ENCODE measurements at places on chromosomes 5 and 9. TPM values are rescaled to one million over a fixed set of nuclear protein-coding genes. Genes with fewer than 3 reads are reported as not detected.

DNA sequence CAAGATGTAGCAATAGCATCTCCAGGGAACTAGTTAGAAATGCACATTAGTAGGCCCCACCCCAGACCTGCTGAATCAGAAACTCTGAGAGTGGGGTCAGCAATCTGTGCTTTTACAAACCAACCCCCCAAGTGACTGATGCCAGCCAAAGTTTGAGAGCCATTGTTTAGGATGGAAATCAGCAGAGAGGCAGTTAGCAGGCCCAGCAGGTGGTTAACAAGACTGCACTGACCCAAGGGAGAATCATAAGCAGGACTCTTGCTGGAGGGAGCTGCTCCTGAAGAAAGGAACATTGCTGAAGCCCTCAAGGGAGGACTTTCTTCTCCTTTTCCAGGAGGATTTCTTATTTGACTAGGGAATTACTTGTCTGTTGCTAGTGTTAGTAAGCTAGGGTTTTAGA lies 74.2 kb upstream of the SLC12A2 start:
- no peaks in the 10 kb centered on the region for H3K27me3 ChIP-seq
- H3K36me3 ChIP-seq = no peaks in the 10 kb centered on the region
- H3K4me3 ChIP-seq = no peak overlapping the region
- no peak overlapping the region for H3K27ac ChIP-seq
- no peak for DNase-seq

GRCh38 chr9:21901546-21901945 lies 92.6 kb downstream of the CDKN2A start:
- H3K4me3 ChIP-seq = no peak overlapping the region
- no peaks in the 10 kb centered on the region for H3K4me1 ChIP-seq

GRCh38 chr5:766666-767431 lies 17.7 kb downstream of the ZDHHC11B start:
- no peaks in the 10 kb centered on the region for H3K36me3 ChIP-seq
- DNase-seq = no peak
- H3K4me1 ChIP-seq = no peaks in the 10 kb centered on the region
- peaks cover 17% of the 10 kb centered on the region for H3K27me3 ChIP-seq

- H3K4me1 ChIP-seq = no peaks in the 10 kb centered on the region
- DNase-seq = no peak
- H3K27ac ChIP-seq = no peak overlapping the region
- no peaks in the 10 kb centered on the region for H3K36me3 ChIP-seq
- no peak overlapping the region for H3K4me3 ChIP-seq
- H3K27me3 ChIP-seq = no peaks in the 10 kb centered on the region
Observed at GRCh38 chr5:53405396-53405795, 75.0 kb upstream of the FST start.

DNA sequence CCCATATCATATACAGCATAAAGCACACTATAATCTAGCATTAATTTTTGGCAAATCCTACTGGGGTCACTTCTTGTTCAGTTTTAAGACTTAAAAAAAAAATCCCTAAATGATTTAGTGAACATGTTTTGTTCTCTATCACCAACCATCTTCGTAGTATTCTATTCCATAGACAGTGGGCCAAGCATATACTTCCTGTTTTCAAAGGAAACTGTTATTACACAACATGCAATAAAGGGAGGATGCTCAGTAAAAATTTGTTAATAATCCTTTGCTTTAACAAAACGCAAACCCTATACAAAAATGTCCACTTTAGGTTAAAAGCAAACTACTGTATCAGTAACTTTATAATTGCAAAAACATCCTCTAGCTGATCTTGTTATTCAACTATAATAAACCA lies 13.0 kb downstream of the CCNH start:
- H3K27ac ChIP-seq = no peak overlapping the region
- peaks cover 4% of the 10 kb centered on the region for H3K4me1 ChIP-seq
- H3K4me3 ChIP-seq = no peak overlapping the region
- no peaks in the 10 kb centered on the region for H3K27me3 ChIP-seq

DNA sequence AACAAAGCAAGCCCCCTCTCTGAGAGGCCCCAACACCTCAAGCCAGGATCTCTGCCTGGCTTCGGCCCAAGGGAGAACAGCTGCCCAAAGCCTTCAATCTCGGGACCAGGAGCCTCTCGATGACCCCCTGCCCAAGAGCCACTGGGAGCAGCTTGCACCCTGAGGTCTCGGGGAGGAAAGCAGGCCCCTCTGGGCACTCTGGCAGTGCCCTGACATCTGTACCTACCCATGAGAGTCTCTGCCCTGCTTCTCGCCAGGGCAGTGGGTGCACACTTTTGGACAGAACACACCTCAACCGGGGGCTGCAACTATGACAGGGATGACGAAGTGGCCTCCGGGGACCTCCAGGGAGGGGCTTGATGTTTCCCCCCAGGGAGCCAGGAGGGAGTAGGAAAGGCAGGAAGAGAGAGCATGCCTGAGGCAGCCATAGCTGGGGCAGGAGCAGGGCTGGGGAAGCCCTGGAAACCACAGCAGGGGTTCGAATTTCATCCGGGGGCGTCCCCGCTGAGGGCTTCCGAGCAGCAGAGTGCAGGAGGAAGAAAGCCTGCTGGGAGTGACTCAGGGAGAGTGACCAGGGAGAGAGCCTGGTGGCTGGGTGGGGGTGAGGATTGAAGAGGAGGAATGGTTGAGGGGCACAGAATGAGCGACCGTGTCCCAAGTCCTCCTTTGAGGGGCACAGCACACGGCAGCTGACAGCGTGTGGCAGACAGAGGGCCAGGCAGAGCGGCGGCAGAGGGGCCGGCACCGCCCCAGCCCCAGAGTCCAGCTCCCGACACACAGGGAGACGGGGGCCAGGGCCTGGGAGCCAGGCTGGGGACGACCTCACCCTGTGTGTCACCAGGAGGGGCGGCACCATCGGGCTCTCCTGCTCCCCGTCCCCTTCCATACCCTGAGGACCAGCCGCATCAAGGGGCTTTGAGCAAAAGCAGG lies 1.8 kb downstream of the LPCAT1 start:
- H3K4me1 ChIP-seq = peaks cover 61% of the 10 kb centered on the region
- H3K4me3 ChIP-seq = peak overlapping the region; percentile 90
- peak overlapping the region; percentile 40 for H3K27ac ChIP-seq
- peaks cover 36% of the 10 kb centered on the region for H3K36me3 ChIP-seq

- no peaks in the 10 kb centered on the region for H3K36me3 ChIP-seq
- no peak overlapping the region for H3K4me3 ChIP-seq
- no peak for DNase-seq
- H3K27ac ChIP-seq = no peak overlapping the region
Observed at GRCh38 chr5:72035831-72036230, 71.4 kb upstream of the MAP1B start.

GRCh38 chr5:135859641-135860040 lies 25.2 kb downstream of the SLC25A48 start:
- no peak overlapping the region for H3K4me3 ChIP-seq
- no peak for DNase-seq
- H3K4me1 ChIP-seq = peaks cover 6% of the 10 kb centered on the region
- no peaks in the 10 kb centered on the region for H3K36me3 ChIP-seq

GRCh38 chr5:125756456-125756855 lies 666.8 kb upstream of the GRAMD2B start:
- no peak overlapping the region for H3K4me3 ChIP-seq
- no peak for DNase-seq
- H3K4me1 ChIP-seq = no peaks in the 10 kb centered on the region
- no peaks in the 10 kb centered on the region for H3K36me3 ChIP-seq

DNA sequence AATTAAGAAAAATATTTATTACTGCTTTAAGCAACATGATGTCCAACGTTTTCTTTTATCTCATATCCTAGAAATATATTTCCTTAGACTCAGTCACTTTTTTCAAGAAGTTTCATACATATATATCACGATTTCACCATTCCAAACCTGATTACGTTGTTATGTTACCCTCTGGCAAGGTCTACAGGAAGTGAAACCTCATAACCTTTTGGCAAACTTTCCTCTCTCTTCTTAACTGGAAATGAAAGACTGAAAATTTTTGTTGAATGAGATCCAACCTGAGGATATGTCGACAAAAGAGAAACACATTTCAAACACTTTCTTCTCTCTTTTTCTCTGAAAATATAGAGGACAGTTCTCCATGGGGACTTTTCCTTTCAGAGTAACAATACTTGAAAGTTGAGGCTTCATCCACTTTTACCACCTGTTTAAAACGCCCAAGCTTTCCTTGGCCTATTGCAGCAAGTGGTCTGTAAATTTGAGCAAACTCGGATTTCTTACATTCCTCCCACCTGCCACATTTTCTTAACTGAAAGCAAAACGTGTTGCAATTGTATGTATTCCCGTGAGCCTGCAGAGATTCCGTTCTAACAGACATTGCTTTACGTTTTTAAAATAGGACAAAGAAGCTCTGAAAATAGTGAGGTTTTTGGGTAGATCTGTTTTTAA lies 298.1 kb downstream of the CETN3 start:
- H3K27me3 ChIP-seq = no peaks in the 10 kb centered on the region
- no peak for DNase-seq
- no peak overlapping the region for H3K27ac ChIP-seq
- H3K4me3 ChIP-seq = no peak overlapping the region
- H3K36me3 ChIP-seq = no peaks in the 10 kb centered on the region

DNA sequence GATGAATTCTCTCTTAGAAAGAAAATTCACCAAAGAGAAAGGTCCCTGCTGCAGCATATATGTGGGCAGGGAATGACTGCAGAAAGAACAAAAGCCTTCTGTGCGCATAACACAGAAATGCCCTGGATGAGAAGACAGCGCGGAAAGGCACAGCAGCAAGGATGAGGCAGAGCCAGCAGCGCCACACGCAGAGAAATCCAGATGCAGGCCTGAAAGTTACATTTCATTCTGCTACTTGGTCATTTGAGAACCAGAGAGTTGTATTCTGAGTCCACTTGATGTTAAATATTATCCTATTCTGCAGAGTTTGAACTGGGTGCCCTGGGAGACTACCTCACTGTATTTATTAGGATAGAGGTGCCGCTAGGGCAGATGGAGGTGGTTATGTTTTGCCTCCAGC lies 68.5 kb downstream of the GLDC start:
- no peaks in the 10 kb centered on the region for H3K27me3 ChIP-seq
- peaks cover 5% of the 10 kb centered on the region for H3K36me3 ChIP-seq
- peaks cover 14% of the 10 kb centered on the region for H3K4me1 ChIP-seq
- H3K4me3 ChIP-seq = no peak overlapping the region

DNA sequence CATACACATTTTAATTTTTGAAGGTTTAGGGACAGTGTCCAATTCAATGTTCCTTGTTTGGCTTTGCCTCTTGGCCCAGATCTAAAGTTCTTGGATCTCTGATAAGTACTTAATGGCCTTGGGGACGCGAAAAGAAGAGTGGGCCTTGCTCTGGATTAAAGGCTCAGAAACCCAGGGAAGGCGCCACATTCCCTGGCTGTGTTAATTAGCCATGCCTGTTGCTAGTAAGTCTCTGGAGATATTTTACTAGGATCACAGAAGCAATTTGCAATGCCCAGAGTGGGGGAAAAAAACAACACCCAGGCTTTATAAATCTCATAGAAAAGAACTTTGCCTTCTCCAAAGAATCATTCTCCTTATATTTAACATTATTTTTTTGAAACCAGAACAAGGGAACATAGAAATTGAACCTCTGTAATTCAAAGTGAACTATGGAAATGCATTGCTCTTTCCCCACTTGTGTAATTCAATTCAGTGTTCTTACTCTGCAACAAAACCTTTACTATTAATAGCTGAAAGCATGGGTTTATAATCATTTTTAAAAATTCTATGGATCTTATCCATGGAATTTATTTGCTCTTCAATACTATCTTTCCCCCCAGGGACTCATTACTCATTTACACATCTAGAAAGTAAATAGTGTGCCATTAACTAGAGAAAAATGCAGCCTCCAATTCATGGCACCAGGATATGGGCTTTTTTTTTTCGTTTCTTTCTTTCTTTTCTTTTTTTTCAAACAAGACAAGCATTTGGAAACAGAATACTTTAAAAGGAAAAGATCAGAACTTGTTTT lies 172.2 kb upstream of the ANKRD55 start:
- H3K27me3 ChIP-seq = no peaks in the 10 kb centered on the region
- no peak overlapping the region for H3K4me3 ChIP-seq
- no peaks in the 10 kb centered on the region for H3K36me3 ChIP-seq

DNA sequence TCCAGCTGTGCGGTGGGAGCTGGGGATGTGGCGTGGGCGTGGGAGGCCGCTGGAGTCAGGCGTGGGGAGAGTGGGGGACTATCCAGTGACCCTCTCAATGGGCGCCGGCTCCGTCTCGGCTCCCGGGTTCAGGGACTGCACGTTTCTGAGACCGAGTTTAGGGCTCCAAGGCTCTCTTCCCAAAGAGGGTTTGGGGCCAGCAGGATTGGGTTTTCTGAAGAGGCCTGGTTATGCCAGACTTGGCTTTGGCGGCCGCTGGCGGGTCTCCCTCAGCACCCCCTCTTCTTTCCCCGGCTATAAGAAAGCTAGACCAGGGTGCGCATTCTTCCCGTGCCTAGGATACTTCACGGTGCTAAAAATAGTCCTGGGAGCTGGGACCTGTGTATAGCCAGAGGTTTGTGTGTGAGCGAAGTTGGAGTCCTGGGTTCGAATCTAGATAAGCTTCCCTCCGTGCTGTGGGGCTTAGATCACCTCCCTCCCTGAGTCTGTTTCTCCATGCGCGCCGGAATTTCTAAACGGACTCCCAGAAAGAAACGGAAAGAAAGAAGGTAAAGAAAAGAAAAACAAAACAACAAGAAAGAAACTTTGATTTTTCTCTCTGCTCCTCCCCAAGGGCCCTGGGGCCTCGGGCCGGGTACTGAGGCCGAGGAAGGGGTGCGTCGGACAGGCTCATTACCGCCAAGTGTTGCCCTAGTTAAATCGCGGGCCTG lies 5.0 kb downstream of the HAND1 start:
- no peak overlapping the region for H3K27ac ChIP-seq
- no peak overlapping the region for H3K4me3 ChIP-seq
- no peak for DNase-seq
- peaks cover 26% of the 10 kb centered on the region for H3K4me1 ChIP-seq
- H3K27me3 ChIP-seq = peaks cover 81% of the 10 kb centered on the region
- H3K36me3 ChIP-seq = no peaks in the 10 kb centered on the region

DNA sequence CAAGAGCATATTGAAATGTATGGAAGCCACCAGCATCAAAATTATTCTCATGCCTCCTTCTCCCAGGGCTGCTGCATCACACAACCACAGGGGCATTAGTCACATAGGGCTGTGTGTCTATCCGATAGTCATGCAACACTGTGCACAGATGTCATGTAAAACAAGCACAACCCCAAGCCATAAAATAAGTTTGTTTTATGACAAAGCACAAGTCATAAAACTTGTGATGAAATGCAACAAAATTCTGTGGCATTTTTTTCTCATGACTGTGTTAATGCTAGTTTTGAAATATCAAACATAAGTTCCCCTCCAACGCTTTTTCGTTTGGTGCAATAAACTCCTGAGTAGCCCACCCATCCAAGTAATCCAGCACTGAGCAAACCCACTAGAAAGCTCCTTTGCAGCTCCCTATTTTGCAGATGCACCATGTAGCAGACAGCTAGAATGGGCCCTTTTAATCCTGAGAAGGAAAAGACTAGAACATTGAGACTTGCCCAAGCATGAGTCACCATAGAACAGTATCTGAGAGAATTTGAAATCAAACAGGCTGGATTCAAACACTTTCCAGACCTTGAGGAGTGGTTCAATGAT lies 93.3 kb upstream of the ZNF366 start:
- H3K36me3 ChIP-seq = no peaks in the 10 kb centered on the region
- no peak overlapping the region for H3K27ac ChIP-seq
- DNase-seq = no peak
- peaks cover 14% of the 10 kb centered on the region for H3K4me1 ChIP-seq
- H3K27me3 ChIP-seq = no peaks in the 10 kb centered on the region
- no peak overlapping the region for H3K4me3 ChIP-seq

Gene PFN3
- not detected for total RNA-seq

Gene ACOT12
- not detected for total RNA-seq

Gene FAF2
- total RNA-seq = 34.3 TPM

Gene SLC46A2
- total RNA-seq = not detected

Gene ENTPD8
- 0.21 TPM for total RNA-seq

All from HepG2 (cell line).